Iris pigment epithelial cell (primary cell): ENCODE measurements at places on chromosomes 3 and 15.
A peak's percentile ranks its signal among the peaks of the same experiment; 100 is the strongest.

- no peak for DNase-seq
These were observed 61.7 kb downstream of the STRIT1 start for GRCh38 chr3:155231792-155232191.

DNA sequence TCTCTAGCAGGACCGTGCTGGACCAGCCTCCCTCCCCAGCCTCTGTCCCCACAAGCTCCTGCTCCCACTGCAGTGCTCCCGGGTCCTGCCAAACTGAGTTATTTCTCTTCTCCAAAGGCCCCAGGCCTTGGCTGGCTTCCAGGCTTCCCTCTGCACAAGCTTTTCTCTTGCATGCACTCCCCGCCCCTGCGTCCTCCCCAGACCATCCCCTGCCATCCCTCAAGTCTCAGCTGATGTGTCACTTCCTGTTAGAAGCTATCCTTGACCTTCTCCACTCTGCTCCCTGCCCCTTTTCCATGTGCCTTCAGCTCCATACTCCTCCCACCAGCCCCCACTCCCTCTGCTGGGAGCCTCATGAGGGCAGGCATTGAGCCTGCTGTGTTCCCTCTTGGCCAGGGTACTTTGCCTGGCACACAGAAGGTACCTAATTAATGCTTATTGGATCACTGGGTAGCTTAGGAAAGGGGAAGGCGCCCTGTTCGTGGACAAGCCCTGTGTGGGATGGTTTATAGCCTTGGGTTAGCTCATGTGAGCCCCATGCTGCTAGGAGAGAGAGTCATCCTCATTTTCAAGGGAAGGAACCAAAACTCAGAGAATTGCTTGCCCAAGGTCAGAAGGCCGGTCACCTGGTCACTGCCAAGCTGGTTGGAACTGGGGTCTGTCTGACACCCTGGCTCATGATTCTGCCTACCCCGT lies 56.4 kb downstream of the FEM1B start:
- peak; percentile 35 for DNase-seq

GRCh38 chr15:93866948-93867347 lies 364.4 kb upstream of the MCTP2 start:
- no peak for DNase-seq

GRCh38 chr15:79977431-79978054 lies 6.5 kb upstream of the BCL2A1 start:
- peak; percentile 28 for DNase-seq

GRCh38 chr15:64216730-64217428 lies 54.1 kb upstream of the PPIB start:
- DNase-seq, result no peak

- DNase-seq, result no peak
These were observed 152.8 kb upstream of the TBL1XR1 start for GRCh38 chr3:177350121-177350520.

- no peak for DNase-seq
These were observed 489 bp downstream of the CSPG5 start for GRCh38 chr3:47578119-47578632.

DNA sequence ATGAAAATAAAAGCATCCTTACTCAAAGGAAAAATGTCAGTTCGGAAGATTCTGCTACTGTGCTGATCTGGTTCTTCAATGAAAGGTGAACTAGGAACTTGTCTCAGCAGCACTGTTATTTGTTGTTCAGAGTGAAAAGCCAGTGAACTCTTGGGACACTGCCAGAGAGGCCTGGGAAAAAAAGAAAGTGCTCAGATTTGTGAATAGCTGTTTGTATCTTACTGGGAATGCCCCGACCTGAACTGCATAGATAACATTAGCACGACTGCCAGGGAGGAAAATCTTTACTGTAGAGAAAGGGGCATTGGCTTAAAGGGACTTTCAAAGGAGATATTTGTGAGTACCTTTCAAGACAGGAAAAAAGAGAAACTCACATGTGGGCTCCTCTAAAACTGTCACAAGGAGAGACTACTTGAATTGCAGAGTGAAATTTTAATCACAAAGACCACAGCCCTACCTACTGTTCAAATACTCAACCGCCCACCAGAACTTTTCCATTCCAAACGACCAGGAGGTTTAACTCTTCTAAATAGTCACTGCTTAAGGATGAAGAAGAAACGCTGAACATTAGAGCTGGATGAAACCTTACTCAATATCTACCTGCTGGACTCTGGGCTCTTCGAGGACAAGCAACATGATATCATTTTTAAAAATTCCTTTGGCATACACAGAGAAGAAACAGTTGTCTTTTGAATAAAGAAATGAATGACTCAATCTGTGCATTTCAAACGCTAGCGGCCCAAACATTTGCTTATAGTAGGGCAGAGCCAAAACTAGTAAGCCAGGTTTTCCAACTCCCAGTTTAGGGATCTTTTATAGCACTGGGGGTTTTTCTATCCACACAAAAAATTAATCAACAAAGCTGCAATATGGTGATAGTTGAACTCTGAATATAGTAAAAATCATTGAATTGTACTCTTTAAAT lies 13.4 kb downstream of the TAMM41 start:
- DNase-seq, result peak; percentile 63
